ENCODE measurements at places on chromosomes 5 and 9.

DNA sequence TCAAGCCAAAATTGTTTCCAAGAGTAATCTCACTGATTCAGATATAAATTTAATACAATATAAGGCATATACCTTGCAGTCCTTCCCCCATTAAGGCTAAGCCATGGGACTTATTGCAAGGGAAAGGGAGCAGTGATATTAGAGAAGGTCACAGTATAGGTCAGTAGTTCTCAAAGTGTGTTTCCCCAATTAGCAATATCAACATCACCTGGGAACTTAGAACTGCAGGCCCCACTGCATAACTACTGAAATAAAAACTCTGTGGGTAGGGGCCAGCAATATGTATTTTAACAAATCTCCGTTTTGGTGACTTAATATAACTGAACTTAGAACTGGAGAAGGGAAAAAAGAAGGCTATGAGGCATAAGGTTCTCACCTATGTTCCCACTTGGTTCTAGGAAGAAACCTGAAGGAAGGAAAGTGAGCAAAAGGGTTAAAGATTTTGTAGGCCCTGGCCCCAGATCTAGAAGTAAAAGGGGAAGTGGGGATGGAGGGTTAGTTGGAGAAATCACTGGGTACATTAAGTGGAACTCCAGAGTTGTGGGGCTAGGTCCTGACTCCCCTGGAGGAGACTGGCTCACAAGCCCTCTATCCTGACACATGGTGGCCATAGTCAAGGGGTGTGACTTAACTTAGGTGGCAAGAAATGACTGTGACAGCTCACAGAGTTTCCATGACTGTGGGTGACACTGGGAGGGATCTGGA, 40.7 kb downstream of the WDR36 start:
- DNase-seq: no peak

DNA sequence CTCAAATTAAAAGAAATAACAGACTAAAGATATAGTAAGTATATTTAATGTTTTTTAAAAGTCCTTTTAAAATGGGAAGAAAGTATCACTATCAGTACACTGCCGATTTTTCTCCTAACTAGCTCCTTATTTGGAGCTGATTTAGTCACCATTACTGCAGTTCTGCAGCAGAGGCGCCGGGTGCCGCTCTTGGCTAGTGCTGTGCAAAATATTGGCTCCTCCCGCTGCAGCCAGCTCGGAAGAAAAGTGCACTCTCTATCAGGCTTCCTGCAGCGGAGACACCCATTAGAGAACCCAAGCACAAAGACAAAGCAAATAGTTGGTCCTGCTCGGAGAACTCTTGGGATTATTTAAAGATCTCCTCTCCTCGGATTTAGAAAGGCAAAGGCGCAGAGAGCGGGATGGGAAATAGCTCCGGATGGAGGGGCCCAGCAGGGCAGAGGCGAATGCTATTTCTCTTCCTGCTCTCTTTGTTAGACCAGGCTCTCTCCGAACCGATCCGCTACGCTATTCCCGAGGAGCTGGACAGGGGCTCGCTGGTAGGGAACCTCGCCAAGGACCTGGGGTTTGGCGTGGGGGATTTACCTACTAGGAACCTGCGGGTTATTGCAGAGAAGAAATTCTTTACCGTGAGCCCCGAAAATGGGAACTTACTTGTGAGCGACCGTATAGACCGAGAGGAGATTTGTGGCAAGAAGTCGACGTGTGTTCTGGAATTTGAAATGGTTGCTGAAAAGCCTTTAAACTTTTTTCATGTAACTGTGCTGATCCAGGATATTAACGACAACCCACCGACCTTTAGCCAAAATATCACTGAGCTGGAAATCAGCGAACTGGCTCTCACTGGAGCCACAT, at the start of gene PCDHGB3:
Gene PCDHGB3 (plus strand): TSS at position 249 of the 855 bp plus-strand sequence. CDS start 153 bp downstream, at position 402.
- DNase-seq: no peak

DNA sequence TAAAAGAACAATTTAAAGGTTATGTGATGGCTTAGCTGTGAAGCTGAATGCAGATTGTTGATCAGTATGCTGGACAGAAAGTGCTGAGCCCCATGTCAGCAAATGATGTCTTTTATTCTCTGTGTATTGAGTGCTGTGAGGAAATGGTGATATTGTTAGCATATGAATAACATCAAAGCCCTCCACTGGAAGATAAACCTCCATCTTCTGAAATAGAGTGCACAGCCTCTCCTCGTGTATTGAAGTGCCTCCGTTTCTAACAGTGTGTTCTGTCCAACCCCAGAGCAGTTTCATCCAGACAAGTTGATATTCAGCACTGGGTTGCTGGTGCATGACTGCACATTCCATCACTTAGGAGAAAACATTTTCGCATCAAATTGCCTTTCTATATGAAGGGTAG, 242.9 kb downstream of the CSNK1G3 start:
- DNase-seq: no peak

DNA sequence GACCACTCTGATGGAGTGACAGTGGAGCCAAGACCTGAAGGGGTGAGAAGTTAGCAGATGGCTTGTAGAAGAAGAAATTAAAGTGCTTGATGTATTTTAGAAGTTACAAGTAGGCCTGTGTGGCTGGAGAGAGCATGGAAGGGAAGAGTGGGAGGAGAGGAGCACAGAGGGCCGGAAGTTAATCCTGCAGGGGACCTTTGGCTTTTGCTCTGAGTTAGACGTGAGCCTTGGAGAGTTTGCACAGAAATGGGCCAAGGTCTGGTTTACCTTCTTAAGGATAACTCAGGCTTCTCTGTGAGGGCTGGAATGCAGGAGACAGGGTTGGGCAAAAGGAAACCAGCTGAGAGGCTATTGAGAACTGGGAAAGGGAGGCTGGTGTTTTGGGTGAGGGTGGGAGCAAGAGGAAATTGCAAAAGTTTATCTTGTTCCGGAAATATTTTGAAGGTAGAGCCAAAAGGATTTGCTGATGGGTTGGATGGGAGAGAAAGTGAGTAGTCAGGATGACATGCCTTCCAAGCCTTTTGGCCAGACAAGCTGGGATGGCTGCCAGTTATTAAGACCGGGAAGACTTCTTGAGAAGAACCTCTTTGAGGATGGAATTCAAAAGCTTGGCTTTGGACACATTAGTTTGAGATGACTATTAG, 17.5 kb upstream of the F2RL1 start:
- DNase-seq: no peak

DNA sequence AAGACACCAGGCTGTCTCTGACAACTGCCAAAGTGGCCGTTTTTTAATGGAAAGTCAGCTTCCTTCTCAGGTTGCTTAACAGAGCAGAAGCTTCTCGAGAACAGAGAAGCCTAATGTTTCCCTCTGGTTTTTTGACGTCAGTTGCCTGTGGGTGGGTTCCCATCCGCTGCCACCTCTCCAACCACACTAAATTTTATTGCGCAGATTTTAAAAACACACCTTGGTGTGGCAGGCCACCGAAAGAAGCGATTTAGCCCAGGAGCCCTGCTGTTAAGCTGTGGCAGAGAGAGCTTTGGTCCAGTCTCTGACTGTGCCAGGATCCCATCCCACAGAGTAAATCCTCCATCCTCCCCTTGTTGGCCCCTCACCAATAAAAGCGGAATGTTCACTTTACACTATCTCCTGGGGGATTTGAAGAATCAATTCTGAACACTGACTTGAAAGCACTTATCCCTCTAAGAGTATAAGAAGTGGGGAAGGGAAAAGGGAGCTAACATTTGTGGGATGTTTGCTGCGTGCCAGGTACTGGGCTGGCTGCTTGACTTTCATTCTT, 181.6 kb downstream of the AOPEP start:
- DNase-seq: peak; percentile 62

GRCh38 chr5:8474569-8474930, 605.6 kb downstream of the MTRR start:
- no peak for DNase-seq

DNA sequence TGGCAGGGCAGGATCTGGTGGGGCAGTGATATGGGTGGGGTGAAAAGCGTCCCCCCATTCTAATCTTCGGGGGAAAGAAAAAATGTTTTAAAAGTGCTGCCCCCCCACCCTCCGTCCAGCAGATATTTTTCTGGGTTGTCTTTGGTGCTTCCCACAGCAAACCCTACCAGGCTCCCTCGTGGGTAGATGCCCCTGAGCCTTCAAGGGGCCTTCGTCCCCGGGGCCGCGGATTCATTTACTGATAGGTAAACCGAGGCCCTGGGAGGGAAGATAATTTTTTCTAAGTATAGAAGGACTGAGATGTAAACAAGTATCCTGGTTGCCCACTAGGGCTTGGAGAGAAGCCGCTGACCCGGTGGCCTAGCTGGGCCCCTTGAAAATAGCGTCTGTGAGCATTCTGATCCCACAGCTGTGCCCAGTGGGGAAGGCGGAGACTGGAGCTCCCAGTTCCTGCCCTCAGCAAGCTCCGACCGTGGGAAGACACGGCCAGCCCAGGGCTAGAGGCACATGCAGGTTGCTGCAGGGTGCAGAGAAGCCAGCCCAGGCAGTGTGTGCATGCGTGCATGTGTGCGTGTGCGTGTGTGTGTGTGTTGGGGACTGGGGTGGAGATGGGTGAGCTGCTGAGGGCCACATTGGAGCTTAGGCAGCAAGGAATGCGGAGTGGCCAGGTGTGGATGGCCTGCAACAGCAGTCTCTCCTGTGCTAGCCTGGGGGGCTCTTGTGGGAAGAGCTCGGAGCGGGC, 6.0 kb upstream of the RXRA start:
- DNase-seq: peak; percentile 64

- DNase-seq: peak; percentile 19
These were observed 56.5 kb downstream of the GPR107 start for GRCh38 chr9:130110166-130110565.

- DNase-seq: no peak
These were observed 958 bp downstream of the MYOZ3 start for GRCh38 chr5:150661821-150662596.

GRCh38 chr9:36832164-36832795, 201.8 kb downstream of the PAX5 start:
- no peak for DNase-seq

DNA sequence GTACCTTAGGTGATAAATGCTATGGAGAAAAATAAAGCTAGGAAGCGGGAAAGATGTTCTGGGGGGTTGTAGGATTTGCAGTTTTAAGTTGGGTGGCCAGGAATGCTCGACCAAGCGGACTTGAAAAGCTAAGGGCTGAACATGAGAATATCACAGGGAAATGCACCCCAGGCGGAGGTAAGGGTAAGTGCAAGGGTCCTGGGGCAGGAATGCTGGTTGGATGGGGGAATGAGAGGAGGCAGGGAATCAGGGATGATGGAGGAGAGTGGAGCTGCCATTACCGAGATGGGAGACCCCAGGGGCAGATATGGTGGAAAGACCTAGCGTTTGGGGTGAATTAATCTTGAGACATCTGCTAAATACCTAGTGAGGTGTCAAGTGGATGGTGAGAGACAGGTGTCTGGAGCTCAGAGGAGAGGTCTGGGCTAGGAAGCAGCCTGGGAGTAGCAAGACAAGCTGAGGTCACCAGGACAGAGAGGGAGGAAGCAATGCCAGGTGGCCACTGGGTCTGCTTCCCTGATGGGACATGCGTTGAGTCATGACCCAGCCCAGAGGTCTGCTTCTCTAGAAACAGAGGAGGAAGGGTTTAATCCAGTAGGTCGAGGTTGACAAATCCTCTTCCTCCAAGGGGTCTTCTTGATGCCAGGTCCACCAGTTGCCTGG, 77.7 kb upstream of the ASS1 start:
- DNase-seq: no peak

DNA sequence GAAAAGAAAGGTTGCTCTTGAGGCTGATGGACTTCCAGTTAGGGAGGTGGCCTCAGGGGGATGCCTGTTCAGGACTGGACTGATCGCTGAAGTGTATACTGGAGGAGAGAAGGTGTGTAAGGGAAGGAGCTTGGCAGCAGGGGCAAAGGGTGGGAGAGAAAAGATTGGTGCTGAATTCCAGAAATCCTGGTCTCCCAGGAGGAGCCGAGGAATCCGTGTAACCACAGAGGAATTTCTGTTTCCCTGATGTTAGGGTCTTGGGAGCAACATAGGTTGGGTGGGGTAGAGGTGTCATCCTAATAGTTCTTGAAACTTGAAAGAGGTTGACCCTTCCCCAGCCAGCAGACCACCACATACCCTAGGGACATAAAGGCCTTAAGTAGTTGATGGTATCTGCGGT, 88.9 kb upstream of the PTPN3 start:
- DNase-seq: no peak

DNA sequence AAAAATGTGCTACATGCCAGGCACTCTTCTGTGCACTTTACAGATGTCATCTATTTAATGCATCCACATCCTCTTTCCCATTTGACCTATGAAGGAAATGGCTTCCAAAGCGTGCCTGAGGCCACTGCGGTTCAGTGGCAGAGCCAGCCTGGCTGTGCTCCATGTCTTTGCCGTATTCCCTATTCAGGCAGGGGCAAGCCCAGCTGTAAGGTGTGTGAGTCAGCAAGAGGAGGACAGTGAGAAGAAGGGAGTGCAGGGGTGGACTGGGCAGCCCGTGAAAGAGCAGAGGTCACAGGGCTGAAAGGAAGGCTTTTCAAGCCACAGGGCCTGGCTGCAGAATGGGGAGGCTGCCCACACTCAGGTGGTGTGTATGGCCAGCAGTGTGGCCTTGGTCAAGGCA, 91.7 kb downstream of the HRH2 start:
- no peak for DNase-seq

GRCh38 chr9:125785248-125785751, 38.1 kb downstream of the PBX3 start:
- DNase-seq: no peak

DNA sequence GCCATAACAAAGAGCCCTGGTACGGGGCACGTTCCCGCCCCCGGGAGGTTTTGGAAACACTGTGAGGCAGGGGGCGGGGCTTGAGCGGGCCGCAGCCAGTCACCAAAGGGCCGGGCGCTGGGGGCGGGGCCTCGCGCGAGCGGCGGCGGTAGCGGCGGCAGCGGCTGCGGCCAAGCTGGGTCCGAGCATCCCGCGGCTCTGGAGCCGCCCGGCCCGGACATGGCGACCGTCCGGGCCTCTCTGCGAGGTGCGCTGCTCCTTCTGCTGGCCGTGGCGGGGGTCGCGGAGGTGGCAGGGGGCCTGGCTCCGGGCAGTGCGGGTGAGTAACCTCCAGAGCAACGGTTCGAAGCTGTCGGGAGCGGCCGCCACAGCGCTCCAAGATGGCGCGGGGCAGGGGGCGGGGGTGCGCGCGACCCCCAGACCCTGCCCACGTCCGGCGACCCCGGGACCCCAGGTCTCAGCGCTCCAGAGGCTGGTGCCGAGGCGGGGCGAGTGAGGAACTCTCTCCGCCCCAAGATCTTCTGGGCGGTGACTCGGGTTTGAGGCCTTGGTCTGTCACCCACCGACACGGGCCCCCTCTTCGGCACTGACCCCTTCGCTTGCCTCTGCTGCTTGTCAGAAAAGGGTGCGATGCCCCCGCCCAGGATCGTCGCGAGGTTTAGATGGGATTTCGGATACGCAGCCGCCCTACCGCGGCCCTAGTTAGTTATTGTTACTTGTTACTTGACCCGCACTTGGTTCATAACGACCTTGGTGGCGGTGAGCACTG, at the start of gene RECK:
Gene RECK (plus strand): TSS at position 134 of the 769 bp plus-strand sequence. CDS start 86 bp downstream, at position 220.
- DNase-seq: peak; percentile 72

- DNase-seq: no peak
These were observed 5.0 kb downstream of the KCNIP1 start for GRCh38 chr5:170508660-170509347.

GRCh38 chr5:103232393-103232999, 26.1 kb upstream of the MACIR start:
- DNase-seq: no peak

GRCh38 chr9:103371152-103371551, 376.0 kb downstream of the CYLC2 start:
- no peak for DNase-seq

GRCh38 chr5:155783246-155783645, 543.7 kb upstream of the SGCD start:
- no peak for DNase-seq
